NCI-H187 treated with DMSO at 0.1 percent for 48 hours (cell line): ENCODE measurements at places on chromosomes 11 and 22.

DNA sequence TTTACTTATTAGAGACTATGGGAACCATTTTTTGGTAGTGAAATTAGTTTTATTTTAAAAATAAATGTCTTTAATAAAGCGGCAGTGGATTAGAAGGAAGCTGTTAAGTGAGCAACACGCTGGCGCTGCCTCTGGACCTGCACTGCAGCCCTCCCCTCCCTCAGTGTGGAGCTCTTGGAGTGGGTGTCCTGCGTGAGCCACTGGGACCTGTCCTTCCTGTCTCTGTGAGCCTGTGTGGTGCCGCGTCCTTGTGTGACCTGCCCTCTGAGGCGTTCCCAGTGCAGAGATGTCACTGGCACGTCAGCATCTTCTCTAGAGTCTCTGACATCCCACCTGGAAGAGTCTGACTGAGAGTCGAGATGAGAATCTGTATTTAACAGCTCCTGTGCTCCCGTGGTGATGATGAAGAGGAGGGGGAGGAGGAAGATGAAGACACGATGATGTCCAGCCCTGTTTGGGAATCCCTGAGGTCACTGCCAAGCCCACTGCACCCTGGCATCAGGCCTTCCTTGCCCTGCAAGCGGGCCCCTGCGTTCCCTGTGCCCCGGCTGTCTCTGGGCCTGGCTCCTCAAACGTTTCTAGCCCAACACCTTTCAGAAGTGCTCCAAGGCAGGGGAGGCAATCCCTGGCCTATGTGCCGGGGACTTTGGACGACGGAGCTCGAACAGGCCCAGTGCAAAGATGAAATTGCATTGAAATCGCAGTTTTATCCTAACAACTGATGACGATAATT, 271.8 kb downstream of the TBC1D22A start:
- DNase-seq = no peak

GRCh38 chr22:42752230-42752746, 31.6 kb upstream of the A4GALT start:
- no peak for DNase-seq

- DNase-seq = peak; percentile 78
These were observed 67.3 kb downstream of the IMMP1L start for GRCh38 chr11:31442086-31442485.

GRCh38 chr22:43289976-43290721, 53.0 kb downstream of the SCUBE1 start:
- no peak for DNase-seq

GRCh38 chr22:41096391-41096790, 4.0 kb downstream of the EP300 start:
- no peak for DNase-seq

DNA sequence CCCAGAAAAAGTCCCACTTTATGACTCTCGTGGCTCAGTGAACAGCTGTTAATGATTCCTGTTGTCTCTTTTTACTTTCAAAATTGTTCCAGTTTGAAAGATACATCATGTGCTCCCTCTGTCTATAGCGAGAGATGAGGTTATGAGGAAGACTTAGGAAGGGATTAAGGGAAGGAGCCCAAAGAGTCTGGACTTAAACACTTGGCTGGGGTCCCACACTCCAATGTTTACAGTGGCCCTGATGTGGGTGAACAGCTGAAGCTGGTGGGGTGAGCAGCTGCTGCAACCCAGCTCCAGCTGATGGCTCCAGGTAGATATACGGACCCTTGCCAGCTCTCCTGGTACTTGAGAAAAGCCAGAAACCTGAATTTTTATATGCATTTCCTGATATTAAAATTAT, 84.5 kb upstream of the PLET1 start:
- no peak for DNase-seq

DNA sequence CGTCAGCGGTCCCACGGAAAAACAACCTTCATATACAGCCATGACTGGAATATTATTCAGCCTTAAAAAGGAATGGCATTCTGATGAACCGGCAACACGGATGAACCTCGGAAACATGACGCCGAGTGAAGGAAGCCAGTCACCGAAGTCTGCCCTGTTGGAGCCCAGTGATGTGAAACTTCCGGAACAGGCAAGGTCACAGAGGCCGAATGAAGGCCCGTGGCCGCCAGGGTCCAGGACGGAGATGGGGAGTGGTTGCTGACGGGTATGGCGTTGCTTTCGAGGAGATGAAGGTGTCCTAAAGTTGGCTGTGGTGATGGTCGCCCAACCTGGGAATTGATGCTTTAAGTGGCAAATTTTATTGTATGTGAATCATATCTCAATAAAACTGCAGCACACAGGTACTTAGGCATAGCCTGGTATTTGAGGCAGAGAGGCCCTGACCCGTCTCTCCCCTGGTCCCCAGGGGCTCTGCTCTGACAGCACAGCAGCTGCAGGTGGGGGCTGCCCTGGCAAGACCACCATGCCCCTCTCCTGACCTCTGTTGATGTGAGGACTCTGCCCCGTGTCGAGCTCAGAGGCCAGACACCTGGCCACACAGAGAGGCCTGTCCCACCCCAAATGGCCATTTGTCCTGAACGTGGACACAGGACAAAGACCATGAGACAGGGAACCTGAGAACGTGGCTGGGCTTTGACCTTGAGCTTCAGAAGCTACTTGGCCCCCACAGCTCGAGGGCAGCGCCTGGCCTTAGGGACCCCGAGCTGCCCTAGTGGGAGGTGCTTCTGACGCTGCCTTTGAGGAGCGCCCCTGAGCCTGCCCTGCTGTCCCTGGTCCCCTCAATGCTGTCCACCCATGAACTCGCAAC, 1090.8 kb downstream of the BRD1 start:
- no peak for DNase-seq

- DNase-seq = no peak
These were observed 37.5 kb upstream of the LYVE1 start for GRCh38 chr11:10605941-10606381.

DNA sequence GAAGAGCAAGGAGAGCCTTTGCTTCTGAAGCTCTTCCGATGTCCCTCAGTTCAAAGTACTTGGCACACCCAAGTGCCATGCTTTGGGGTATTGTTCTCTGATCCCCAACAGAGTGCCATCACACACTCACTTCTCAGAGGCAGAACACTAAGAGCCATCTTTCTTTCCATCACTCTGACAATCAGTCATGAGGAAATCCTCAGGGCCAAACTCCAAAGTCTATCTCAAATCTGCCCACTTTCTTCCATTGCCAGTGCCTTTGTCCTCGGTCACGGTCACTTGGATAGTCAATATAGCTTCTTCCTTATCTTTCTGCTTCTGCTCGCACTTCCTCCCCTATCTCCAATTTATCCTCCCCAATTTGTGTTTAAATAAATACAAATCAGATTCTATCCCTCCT, 90.9 kb downstream of the ENTHD1 start:
- DNase-seq = no peak

GRCh38 chr11:123681030-123681429, 26.6 kb upstream of the SCN3B start:
- DNase-seq = no peak

- DNase-seq = no peak
These were observed 1143.8 kb upstream of the TENM4 start for GRCh38 chr11:80584661-80585060.

GRCh38 chr22:49362211-49362839, 465.3 kb downstream of the BRD1 start:
- no peak for DNase-seq

- DNase-seq = no peak
These were observed 956.4 kb downstream of the BRD1 start for GRCh38 chr22:48871176-48871840.

GRCh38 chr11:100709233-100709957, 22.3 kb downstream of the ARHGAP42 start:
- no peak for DNase-seq

DNA sequence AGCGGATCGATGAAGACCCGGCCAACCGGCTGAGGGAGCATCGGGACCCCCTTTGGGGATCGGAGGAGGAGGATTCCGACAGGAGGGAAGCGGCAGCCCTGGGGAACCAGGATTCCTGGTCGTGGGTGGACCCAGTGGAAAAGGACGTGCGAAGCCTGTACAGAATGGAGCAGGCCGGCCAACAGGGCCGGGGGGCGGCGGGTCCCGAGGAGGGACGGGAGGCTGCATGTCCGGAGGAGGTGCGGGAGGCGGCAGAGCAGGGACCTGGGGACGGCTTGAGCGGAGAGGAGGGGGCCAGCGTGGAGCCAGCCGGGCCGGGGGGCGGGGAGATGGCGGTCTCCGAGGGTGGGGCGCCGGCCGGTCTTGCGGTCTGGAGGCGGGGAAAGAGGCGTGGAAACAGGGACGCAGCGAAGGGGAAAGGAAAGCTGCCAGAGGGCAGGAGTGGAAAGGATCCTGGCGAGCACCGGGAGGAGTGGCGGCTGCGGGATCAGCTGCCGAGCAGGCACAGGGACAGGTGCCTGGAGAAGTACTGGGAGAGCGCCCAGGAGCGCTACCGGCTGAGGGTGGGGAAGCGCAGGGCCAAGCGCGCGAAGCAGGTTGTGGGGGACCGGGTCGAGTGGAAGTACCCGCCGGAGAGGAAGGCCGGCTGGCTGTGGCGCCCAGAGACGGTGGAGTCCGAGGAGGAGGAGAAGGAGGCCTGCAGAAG, at the start of gene ANO5:
TSS of gene ANO5 (plus strand) at position 444 of the 706 bp plus-strand sequence. CDS start 408 bp downstream, outside the sequence.
- DNase-seq = peak; percentile 32

GRCh38 chr22:27531782-27532530, 269.6 kb downstream of the MN1 start:
- no peak for DNase-seq
